ENCODE measurements at places on chromosomes 13 and 19.

GRCh38 chr13:50887151-50887550 is 22.4 kb upstream of the RNASEH2B start:
- DNase-seq: no peak

DNA sequence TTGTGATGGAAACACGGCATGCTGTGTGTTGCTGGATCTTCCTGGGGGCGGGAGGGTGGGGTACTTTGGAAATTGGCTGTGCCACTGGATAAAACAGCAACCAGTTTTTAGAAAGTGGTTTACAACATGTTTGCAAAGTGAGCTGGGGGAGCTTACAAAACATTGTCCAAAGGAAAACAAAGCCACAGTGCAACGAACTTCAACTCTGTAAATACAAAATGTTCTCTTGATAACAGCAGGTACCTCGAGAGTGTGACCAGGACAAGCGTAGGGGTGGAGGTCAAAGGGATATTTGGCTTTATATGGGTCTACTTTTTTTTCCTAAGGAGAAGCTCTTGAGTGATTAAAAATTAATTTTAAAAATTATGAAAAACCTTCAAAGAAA is 2.5 kb downstream of the IGSF23 start:
- no peak for DNase-seq

GRCh38 chr13:84896128-84896527 is 903.1 kb downstream of the SLITRK6 start:
- DNase-seq: peak; percentile 9

- DNase-seq: no peak
Observed at GRCh38 chr13:51707461-51707860, 96.5 kb downstream of the DHRS12 start.

DNA sequence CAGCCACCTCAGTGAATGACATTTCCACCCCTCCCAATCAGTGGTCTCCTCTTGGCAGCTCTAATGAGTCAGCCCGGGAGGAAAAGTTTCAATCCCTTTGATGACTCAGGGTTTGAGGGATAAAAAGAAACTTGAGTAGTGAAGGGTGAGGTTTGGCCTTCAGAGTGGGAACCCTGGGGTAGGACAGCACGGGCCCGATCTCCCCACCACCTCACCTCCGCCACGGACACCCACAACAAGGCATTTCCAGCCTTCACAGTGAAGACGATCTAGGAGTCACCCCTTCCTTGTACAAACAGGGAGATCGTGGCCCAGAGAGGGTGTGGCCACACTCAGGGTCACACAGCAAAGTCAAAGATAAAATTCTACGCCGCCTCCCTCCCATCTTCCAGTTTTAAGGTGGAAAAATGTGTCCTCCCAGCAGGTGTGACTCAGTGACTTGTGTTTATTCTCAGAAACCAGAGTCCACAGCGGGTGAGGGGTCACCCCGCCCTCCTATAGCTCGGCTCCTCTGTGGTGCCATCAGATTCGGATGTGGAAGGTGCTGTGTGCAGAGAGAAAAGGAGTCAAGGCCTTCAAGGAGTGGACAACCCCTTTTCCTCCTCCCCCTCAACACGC is 12.3 kb downstream of the CIB3 start:
- no peak for DNase-seq

DNA sequence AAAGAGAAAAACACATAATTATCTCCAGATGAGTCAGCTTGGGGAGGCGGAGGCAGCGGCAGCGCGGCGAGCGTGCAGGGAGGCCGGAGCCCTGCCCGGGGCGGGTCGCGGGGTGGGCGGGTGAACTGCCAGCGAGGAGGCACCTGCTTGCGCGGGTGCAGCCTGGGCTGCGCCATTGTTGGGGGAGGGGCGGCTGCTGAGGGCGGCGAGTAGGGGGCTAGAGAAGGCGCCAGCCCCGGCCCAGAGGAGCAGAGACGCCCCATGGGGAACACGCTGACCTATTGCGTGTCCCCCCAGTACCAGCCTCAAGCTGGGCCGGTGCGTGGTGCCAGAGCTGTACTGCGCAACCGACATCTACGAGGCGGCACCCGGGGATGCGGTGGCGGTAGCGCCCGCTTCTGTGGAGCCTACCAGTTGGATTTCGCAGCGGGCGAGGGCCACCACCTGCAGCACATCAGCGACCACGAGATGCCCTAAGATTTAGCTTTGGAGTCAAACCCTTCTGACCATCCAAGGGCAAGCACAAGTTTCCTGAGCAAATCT is 16.7 kb downstream of the ZNF100 start:
- DNase-seq: no peak

- no peak for DNase-seq
Observed at GRCh38 chr13:23813635-23814034, 75.6 kb downstream of the MIPEP start.

DNA sequence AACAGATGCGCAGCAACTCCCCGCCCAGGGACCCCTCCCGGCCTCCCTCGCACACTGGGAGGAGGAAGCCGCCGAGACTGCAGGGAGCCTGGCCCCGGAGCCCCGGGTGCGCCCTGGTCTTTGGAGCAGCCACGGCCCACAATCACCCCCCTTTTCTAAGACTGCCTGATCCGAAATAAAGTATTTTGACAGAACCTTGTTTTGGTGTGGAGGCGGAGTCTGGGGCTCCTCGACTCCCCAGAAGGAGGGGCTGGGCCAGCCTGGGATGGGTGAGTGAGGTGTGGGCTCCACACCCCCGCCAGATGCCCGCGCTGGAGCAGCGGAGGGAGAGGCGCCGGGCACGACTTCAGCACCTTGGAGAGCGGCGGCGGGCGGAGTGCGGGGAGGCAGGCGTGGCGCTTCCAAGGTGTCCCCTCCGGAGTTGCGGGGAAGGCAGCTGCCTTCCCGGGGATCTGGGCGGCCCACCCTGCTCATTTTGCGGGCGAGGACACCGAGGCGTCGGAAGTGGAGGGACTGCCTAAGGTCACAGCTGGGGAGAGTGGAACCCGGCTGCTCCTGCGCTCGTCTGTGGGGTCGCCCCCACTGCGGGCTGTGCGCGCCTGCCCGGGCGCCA is 9.4 kb downstream of the SIRT6 start:
- DNase-seq: no peak

DNA sequence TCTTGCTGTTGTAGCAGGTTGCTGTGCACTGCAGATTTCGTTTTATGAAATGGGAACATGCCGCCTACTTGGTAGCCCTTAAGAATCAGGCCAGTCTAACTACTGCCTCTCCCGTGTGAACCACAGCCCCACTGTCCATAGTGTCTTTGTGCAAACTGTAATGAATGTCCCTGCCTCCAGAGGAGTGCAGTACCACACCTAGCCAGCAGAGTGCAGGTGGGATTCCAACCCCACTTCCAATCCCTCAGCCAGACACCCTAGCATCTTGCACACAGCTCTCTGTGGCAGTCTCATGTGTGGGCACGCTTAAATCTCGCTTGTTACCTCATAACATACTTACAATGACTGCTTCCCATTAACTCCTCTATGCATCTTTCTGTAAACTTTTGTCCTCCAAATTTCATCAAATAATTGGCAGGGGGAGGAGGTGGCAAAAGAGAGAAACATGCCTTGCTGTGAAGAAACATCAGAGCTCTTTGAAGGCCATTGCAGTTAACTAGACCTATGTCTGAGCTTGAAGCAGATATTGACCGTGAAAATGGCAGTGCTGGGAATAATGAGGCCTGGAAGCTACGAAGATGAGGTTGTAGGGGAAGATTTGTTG is 47.2 kb downstream of the ZAR1L start:
- DNase-seq: no peak

DNA sequence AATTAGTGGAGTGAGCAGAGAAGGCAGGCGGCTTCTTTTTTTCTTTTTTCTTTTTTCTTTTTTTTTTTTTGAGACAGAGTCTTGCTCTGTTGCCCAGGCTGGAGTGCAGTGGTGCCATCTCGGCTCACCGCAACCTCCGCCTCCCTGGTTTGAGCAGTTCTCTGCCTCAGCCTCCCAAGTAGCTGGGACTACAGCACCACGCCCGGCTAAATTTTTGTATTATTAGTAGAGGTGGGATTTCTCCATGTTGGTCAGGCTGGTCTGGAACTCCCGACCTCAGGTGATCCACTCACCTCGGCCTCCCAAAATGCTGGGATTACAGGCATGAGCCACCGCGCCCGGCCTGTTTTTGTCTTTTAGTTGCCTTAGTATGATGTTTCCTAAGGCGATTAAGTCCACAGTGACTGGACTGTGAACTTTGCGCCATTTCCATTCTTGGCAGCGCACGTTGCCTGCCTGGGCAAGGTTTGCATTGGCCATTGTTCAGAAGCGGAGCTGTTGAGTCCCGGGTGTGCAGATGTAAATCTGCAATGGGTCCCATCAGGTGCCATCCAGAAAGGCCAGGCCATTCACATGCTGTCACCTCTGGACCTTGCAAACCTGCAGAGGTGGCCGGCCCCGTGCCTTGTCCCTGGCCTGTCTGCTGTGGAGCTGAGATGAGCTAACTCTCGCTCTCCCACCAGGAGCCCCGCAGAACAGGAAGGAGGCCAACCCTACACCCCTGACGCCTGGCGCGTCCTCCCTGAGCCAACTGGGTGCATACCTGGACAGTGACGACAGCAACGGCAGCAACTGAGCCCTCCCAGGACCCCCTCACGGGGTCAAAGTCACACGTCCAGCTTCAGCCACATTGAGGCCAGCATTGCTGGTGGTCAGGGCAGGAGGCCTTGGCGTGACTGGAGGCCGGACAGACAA is 10.9 kb upstream of the SHD start:
- no peak for DNase-seq

- no peak for DNase-seq
Observed at GRCh38 chr19:5356428-5356827, 15.8 kb upstream of the PTPRS start.

GRCh38 chr13:20673715-20674114 is 29.8 kb upstream of the IL17D start:
- no peak for DNase-seq

DNA sequence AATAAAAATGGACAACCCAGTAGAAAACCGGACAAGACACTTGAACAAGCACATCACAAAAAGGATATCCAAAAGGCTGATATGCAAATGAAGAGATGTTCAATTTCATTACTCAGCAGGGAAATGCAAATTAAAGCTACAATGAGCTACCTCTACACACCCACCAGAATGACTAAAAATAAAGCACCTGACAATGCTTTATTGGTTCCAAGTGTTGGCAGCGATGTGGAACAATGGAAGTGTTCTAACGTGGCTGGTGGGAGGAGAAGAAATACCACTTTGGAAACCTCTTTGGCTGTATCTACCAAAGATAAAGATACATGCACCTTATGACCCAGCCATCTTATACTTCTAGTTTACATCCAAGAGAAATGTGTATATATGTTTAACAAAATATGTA is 3.7 kb upstream of the ACP7 start:
- DNase-seq: no peak

- peak; percentile 31 for DNase-seq
Observed at GRCh38 chr19:39362682-39363657, 20.7 kb downstream of the SAMD4B start.

GRCh38 chr13:99085139-99085807 is 107.4 kb upstream of the DOCK9 start:
- no peak for DNase-seq

- DNase-seq: no peak
Observed at GRCh38 chr13:100764937-100765336, 90.3 kb upstream of the TMTC4 start.

GRCh38 chr13:73056565-73056962 is 2.2 kb upstream of the KLF5 start:
- DNase-seq: no peak

DNA sequence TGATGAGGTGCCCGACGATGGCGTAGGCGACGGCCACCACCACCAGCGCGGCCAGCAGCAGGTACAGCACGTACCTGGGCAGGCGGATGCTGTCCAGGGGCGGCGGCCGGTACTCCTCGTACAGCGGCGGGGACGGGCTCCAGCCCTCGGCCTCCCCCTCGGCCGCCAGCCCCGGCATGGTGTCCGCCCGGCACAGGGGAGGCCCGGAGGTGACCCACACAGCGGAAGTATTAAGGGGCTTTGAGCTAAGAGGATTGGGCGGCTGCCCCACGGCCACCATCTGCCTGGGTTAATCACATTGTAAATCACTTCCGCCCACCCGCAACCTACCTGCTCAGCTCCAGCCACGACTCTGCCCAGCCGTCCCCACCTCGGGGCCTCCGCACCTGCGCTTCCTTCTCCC is at the start of gene SMIM44:
TSS of gene SMIM44 (minus strand) at position 216 of the 403 bp plus-strand sequence. CDS start at position 178, 38 bp downstream.
- DNase-seq: no peak

GRCh38 chr13:31887286-31887685 is 144.3 kb upstream of the FRY start:
- DNase-seq: no peak

- no peak for DNase-seq
Observed at GRCh38 chr19:42316223-42317211, 3.4 kb downstream of the TMEM145 start.

DNA sequence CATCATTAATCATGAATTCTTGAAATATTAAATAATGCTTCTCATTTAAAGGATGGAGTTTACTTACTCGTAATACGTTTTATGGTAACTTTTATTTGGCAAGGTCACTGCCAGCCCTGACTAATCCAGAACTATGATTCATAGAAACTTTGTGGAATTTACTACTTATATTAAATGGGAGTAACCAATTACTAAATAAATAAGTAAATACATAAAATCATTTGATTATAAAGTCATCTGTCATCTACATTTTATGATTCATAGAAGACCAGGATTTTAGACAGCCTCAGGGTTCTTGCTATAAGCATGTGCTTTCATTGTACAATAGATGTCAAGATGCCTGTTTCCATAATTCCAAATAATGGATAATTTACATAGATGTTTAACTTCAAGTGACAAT is 611.1 kb downstream of the TBC1D4 start:
- no peak for DNase-seq

- DNase-seq: no peak
Observed at GRCh38 chr13:71499235-71499634, 367.8 kb downstream of the DACH1 start.

GRCh38 chr13:49629947-49630346 is 1.6 kb downstream of the ARL11 start:
- DNase-seq: no peak

- DNase-seq: peak; percentile 84
Observed at GRCh38 chr13:44142941-44143665, 230.5 kb upstream of the SERP2 start.

GRCh38 chr19:1905863-1906375 is 720 bp downstream of the ADAT3 start:
- DNase-seq: no peak

DNA sequence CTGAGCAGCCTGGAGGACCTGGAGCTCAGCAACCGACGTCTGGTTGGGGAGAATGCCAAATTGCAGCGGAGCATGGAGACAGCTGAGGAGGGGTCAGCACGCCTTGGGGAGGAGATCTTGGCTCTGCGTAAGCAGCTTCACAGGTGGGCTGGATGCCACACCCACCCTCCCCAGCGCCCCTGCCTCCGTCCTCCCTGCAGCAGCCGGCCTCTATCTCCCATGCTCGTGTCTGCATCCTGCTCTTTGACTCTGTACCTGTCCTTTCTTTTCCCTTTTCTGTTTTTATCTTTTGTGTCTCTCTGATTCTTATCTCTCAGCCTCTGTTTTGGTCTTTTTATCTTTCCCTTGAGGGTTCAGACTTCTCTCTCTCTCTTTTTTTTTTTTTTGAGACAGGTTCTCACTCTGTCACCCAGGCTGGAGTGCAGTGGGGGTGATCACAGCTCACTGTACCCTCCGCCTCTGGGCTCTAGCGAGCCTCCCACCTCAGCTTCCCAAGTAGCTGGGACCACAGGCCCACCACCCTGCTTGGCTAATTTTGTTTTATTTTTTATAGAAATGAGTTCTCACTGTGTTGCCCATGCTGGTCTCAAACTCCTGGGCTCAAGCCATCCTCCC is 10.1 kb downstream of the KASH5 start:
- no peak for DNase-seq
